ENCODE measurements at places on chromosomes 6 and 20. TPM values are rescaled to one million over a fixed set of nuclear protein-coding genes. Genes with fewer than 3 reads are reported as not detected.

Gene BPIFB2
- total RNA-seq = not detected

Gene OR2B6
- total RNA-seq = 1.5 TPM

Gene DEF6
- 27.0 TPM for total RNA-seq

Gene LMBRD1
- total RNA-seq = 25.2 TPM

Gene DEFB132
- total RNA-seq = not detected

Gene RNF5
- total RNA-seq = 51.3 TPM

Gene FNDC1
- total RNA-seq = not detected

Gene SLC35D3
- not detected for total RNA-seq

Gene SLC17A3
- total RNA-seq = not detected

Gene CD24
- 93.4 TPM for total RNA-seq

GRCh38 chr6:149515494-149515893 is 30.3 kb downstream of the PPIL4 start:
- no peaks in the 10 kb centered on the region for H3K4me1 ChIP-seq
- DNase-seq = no peak
- H3K4me3 ChIP-seq = no peak overlapping the region

DNA sequence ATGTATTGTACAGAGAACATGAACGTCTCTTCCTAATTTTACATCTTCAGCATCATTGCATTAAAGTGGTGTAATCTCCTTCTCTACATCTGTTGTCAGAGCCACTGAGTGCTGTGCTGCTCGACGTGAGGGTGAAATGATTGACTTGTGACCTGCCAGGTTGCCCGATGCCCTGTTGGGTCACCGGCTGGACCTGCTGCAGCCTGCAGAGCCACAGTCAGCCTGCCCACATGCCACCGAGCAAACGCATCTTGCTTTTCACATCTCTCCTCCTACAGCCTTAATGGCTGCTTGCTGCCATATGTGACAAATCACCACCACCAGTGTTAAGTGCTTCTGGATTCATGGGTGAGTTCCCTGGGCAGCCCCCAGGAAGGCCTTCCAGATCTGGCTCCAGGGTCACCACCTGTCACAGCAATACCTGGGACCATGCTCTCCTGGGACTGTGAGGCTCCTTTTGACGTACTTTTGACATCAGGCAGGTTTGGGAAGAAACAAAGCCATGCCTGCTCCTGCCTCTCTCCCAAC is 80.3 kb downstream of the ASXL1 start:
- H3K27ac ChIP-seq = no peak overlapping the region
- DNase-seq = no peak
- no peak overlapping the region for H3K4me3 ChIP-seq
- H3K4me1 ChIP-seq = no peaks in the 10 kb centered on the region
- no peaks in the 10 kb centered on the region for H3K27me3 ChIP-seq
- H3K36me3 ChIP-seq = peaks cover 24% of the 10 kb centered on the region

DNA sequence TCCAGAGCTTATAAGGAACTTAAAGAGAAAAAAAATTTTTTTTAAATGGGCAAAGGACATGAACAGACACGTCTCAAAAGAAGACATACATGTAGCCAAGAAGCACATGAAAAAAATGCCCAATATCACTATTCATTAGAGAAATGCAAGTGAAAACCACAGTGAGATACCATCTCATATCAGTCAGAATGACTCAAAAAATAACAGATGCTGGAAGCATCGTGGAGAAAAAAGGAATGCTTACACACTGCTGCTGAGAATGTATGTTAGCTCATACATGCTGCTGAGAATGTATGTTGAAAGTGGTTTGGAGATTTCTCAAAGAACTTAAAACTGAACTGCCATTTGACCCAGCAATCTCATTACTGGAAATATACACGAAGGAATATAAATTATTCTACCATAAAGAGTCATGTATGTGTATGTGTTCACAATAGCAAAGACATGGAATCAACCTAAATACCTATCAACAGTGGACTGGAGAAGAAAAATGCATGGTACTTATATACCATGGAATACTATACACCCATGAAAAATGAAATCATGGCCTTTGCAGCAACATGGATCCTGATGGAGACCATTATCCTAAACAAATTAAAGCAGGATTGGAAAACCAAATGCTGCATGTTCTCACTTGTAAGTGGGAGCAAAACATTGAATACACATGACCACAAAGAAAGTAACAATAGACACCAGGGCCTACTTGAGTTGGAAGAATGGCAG is 5.2 kb downstream of the OR11A1 start:
- no peaks in the 10 kb centered on the region for H3K4me1 ChIP-seq
- no peaks in the 10 kb centered on the region for H3K27me3 ChIP-seq
- no peaks in the 10 kb centered on the region for H3K36me3 ChIP-seq
- H3K27ac ChIP-seq = no peak overlapping the region
- H3K4me3 ChIP-seq = no peak overlapping the region

DNA sequence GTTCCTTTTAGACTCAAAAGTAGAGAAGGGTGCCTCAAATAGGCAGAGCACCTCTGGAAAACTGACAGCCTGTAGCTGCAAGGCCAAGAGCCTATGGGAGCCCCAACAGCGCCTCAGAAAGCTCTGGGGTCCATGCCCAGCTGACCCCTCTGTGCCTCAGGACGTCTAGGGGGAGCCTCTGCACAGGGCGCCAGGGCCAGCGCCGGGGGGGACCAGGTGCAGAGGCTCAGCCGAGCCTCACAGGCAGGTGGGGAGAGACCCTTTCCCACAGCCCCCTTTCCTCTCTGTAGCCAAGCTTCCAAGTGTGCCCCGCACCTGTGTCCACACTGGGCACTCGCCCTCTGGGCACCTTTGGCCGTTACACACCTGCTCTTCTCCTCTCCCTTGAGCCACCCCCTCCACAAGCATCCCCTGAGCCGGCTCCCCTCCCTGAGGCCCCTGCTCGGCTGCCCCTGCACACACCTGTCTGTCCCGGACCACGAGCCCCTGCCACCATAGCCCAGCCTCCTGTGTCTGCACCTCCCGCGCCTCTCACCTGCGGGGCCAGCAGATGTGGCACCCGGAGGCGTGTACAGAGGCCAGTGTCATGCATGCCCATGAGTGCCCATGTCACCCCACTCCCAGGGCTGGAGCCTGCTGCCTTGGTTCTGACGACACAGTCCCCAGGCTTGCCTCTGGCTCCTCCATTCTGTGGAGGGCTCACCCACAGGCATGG is 53.2 kb downstream of the GINS1 start:
- H3K27ac ChIP-seq = no peak overlapping the region
- H3K4me3 ChIP-seq = no peak overlapping the region
- no peaks in the 10 kb centered on the region for H3K27me3 ChIP-seq

DNA sequence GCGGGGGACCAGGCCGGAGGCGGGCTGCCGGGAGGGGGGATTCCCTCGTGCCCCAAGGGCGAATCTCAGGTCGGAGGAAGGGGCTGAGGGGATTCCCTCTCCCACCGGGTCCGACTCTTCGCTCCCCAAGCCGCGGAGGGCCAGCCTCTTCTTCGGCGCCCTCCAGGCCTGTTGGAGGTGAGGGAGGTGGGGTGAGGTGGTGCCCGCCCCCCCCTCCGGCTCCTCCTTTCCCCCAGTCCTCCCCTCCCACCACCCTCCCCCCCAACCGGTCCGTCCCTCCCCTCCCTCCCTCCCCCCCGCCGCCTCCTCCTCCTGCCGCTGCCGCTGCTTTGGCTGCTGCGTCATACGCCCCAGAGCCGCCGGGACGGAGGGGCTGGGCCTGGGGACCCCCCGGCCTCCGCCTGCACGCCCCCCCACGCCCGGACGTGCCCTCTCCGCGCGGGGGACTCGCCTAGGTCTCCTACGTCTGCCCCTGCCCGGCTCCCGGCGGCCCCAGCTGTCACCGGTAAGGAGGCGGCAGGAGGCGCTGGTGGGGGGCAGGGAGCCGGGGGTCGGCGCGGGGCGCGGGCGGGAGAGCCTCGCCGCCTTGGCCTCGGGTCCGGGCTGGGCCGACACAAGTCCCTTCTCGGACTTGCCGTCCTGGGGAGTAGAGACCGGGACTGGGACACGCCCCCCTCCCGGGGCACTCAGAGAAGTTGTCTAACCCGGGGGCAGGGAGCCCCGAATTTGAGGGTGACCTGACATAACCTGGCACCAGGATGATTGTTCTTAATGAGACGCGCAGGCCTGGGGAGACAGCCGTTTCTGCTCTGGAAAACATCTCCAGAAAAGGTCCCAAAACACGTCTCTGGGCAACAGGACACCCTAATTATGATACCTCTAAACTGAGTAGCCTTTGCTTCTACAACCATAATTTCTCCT is at the start of gene PHF1:
TSS of gene PHF1 (plus strand) at position 304 of the 921 bp plus-strand sequence. CDS start 1,250 bp downstream, outside the sequence.
- peaks cover 12% of the 10 kb centered on the region for H3K4me1 ChIP-seq
- peak within 1 kb of the TSS; percentile 35 for H3K27ac ChIP-seq
- H3K4me3 ChIP-seq = peak within 1 kb of the TSS; percentile 84
- H3K27me3 ChIP-seq = no peaks in the 10 kb centered on the region

GRCh38 chr6:147693181-147693580 is 184.7 kb downstream of the SAMD5 start:
- H3K27me3 ChIP-seq = no peaks in the 10 kb centered on the region
- H3K36me3 ChIP-seq = peaks cover 8% of the 10 kb centered on the region
- 0 out of 2 replicates have a peak, but pooled peaks cover 4% of the 10 kb centered on the region for H3K4me1 ChIP-seq

GRCh38 chr20:52230409-52230808 is 38.8 kb upstream of the ZFP64 start:
- peaks cover 54% of the 10 kb centered on the region for H3K27me3 ChIP-seq
- no peaks in the 10 kb centered on the region for H3K4me1 ChIP-seq
- no peak for DNase-seq
- H3K36me3 ChIP-seq = no peaks in the 10 kb centered on the region
- H3K4me3 ChIP-seq = no peak overlapping the region

- peaks cover 13% of the 10 kb centered on the region for H3K36me3 ChIP-seq
- H3K4me3 ChIP-seq = no peak overlapping the region
- no peak overlapping the region for H3K27ac ChIP-seq
- H3K4me1 ChIP-seq = no peaks in the 10 kb centered on the region
Measured at GRCh38 chr6:147274776-147275175, 70.6 kb downstream of the STXBP5 start.

DNA sequence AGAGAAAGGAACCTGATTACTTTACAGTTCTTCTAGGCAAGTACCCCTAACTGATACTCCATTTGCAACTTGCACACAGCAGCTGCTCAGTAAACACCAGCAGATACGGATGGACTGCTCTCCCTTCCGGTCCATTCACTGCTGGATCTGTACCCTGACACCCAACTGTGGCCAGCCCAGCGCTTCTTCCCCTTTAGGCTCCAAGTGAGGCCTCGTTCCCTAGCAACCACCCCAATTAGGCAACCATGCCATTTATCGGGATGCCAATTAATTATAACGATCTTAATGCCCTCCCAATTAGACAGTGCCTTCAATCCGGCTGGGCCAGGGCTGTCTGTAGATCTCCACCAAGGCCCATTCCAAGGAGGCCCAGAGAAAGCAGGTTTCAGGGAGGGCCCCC is 3.2 kb downstream of the SULF2 start:
- peaks cover 56% of the 10 kb centered on the region for H3K36me3 ChIP-seq
- peak overlapping the region; percentile 98 for H3K4me3 ChIP-seq
- 0 out of 2 replicates have a peak overlapping the region, but pooled peaks have one; percentile 83 for H3K27ac ChIP-seq
- peaks cover 38% of the 10 kb centered on the region for H3K4me1 ChIP-seq

DNA sequence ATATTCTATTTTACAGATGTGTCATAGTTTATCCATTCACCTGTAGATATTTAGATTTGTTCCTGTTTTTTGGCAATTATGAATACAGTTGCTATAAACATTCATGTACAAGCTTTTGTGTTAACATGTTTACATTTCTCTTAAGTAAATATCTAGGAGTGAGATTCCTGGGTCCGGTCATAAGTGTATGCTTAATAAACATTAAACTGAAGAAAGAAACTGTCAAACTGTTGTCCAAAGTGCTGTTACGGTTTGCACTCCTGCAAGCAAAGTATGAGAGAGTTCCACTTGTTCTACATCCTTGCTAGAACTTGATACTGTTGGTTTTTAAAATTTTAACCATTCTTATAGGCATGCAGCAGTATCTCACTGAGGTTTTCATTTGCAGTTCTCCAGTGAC is 138.6 kb downstream of the RALGAPA2 start:
- no peak overlapping the region for H3K4me3 ChIP-seq
- no peaks in the 10 kb centered on the region for H3K4me1 ChIP-seq
- DNase-seq = no peak
- no peaks in the 10 kb centered on the region for H3K36me3 ChIP-seq
- no peaks in the 10 kb centered on the region for H3K27me3 ChIP-seq

- H3K27ac ChIP-seq = no peak overlapping the region
- H3K36me3 ChIP-seq = no peaks in the 10 kb centered on the region
- no peaks in the 10 kb centered on the region for H3K4me1 ChIP-seq
- no peak for DNase-seq
Measured at GRCh38 chr20:31452575-31452974, 12.1 kb downstream of the DEFB123 start.

DNA sequence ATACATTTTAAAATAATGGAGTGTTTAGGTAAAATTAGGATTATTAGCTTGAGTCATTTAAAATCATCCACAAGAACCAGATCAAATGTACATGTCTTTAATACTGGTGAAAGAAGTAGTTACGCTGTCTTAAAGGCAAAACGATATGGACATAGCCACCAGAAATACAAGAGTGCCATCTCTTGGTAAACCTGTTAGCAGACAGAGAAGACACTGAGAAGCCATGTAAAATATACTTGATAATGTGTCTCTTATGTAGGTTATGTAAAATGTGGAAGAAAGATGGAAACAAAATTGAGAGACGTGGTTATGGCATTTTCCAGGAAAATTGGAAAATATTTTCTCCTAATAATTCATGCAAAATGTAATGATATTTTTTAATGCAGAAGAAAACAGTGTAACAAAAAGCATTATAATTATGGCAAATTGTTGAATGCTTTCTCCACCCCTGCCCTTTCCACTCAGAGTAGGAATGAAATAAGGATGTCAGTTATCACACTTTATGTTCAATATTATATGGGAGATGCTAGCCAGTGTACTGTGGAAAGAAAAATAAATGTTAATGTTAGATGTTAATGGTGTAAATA is 12.2 kb upstream of the SLC17A2 start:
- DNase-seq = no peak
- H3K4me1 ChIP-seq = no peaks in the 10 kb centered on the region
- H3K36me3 ChIP-seq = no peaks in the 10 kb centered on the region
- no peak overlapping the region for H3K27ac ChIP-seq

DNA sequence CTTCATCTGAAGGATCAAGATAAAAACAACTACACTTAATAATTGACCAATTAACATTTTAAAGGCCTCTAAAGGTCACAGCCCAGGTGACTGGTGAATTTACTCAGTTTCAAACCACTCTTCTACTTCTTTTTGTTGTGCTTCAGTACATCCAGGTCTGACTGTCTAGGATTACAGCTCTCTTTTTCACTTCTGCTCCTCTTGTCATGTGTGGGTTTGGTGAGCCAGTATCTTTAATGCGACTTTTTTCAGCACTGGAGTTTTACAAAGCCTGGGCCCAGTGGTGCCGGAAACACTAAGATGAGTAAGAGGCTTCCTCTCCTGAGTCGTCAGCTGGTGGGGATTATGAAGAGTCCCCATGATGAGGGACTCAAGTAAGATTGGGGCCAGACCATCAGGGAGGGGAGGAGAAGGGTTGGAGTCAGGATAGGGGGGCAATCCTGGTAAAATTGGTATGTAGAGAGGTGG is 27.0 kb downstream of the HECA start:
- no peak for DNase-seq
- H3K27me3 ChIP-seq = no peaks in the 10 kb centered on the region
- H3K4me1 ChIP-seq = no peaks in the 10 kb centered on the region
- H3K4me3 ChIP-seq = no peak overlapping the region
- no peak overlapping the region for H3K27ac ChIP-seq

GRCh38 chr20:44428174-44429016 is 47.3 kb upstream of the TTPAL start:
- H3K36me3 ChIP-seq = no peaks in the 10 kb centered on the region
- H3K4me3 ChIP-seq = no peak overlapping the region
- no peak overlapping the region for H3K27ac ChIP-seq
- H3K4me1 ChIP-seq = no peaks in the 10 kb centered on the region
- H3K27me3 ChIP-seq = 0 out of 2 replicates have a peak, but pooled peaks cover 4% of the 10 kb centered on the region
- no peak for DNase-seq

Data from PC-9 (cell line).